ENCODE measurements at places on chromosomes 13 and 19.

- DNase-seq = no peak
Measured at GRCh38 chr13:33401238-33401637, 115.7 kb upstream of the STARD13 start.

- DNase-seq = no peak
Measured at GRCh38 chr19:48342841-48343540, 17.6 kb downstream of the EMP3 start.

DNA sequence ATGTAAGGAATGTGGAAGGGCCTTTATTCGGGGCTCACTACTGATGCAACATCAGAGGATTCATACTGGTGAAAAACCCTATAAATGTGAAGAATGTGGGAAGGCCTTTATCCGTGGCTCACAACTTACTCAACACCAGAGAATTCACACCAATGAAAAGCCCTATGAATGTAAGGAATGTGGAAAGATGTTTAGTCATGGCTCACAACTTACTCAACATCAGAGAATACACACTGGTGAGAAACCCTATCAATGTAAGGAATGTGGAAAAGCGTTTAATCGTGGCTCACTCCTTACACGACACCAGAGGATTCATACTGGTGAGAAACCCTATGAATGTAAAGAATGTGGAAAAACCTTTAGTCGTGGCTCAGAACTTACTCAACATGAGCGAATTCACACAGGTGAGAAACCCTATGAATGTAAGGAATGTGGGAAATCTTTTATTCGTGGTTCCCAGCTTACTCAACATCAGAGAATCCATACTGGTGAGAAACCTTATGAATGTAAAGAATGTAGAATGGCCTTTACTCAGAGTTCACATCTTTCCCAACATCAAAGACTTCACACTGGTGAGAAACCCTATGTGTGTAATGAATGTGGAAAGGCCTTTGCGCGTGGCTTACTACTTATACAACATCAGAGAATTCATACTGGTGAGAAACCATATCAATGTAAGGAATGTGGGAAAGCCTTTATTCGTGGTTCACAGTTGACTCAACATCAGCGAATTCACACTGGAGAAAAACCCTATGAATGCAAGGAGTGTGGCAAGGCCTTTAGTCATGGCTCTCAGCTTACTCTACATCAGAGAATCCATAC is 44.3 kb downstream of the ZNF585A start:
- DNase-seq = no peak

GRCh38 chr13:98506322-98506721 is 70.6 kb downstream of the STK24 start:
- no peak for DNase-seq

DNA sequence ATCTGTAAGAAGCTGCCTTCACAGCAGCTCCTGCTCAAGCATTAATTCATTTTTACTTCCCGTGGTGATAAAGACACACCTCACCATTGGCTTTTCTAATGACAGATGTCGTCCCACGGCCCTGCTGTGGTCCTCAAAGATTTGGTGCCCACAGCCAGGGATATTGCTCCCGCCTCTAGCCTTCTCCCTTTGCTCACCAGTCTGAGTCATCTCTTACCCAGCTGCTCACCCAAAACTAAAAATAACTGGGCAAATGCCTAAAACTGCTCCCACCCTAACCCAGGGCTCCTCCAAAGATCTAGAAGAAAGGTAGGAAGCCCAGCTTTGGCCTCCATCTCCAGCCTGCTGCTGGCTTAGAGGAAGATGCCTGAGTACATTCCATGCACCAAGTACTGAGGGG is 371.1 kb upstream of the ZNF507 start:
- DNase-seq = no peak

DNA sequence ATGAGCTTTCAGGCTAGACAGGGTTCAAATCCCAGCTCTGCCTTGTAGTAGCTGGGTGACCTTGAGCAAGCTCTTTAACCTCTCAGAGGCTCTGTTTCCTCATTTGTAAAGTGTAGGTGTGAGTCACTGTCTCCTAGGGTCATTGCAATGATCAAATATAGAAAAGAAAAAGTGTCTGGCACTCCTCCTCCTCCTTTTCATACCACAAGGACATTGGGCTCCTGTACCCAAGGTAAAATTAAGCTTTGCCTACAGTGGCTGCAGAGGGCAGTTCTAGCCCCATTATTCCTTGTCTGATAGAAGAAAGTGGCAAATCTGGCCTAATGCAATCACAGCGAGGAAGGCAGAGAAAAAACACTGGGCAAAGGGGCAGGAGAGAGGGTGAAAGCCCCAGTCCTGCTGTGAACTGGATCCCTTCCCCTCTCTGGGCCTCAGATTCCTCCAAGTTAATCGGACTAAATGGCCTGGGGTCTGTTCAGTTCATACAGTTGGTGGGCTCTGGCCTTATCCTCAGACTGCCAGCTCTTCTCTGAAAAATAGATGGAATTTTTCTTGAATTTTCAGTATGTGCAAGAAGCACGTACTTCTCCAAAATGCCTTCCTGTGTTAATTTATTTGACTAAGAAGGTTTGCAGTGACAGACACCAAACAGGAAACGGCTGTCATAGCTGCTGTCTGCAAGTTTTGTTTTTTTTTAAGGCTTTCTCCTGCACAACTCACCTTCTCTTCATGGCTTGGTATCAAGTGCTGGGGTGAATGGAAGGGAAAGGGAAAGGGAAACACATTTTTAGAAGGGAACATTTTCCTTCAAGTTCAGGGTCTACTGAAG is 35.3 kb downstream of the RGCC start:
- DNase-seq = no peak

DNA sequence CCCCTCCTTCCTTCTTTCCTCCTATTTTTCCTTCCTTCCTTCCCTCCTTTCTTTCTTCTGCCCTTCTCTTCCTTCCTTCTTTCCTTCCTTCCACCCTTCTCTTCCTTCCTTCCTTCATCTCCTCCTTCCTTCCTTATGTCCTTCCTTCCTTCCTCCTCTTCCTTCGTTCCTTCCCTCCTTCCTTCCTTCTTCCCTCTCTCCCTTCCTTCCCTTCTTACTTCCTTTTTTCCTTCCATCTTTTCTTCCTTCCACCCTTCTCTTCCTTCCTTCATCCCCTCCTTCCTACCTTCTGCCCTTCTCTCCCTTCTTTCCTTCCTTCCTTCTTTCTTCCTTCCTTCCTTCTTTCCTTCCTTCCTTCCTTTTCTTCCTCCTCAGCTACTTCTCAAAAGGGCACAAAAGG is 287.3 kb upstream of the ZNF507 start:
- DNase-seq = no peak

DNA sequence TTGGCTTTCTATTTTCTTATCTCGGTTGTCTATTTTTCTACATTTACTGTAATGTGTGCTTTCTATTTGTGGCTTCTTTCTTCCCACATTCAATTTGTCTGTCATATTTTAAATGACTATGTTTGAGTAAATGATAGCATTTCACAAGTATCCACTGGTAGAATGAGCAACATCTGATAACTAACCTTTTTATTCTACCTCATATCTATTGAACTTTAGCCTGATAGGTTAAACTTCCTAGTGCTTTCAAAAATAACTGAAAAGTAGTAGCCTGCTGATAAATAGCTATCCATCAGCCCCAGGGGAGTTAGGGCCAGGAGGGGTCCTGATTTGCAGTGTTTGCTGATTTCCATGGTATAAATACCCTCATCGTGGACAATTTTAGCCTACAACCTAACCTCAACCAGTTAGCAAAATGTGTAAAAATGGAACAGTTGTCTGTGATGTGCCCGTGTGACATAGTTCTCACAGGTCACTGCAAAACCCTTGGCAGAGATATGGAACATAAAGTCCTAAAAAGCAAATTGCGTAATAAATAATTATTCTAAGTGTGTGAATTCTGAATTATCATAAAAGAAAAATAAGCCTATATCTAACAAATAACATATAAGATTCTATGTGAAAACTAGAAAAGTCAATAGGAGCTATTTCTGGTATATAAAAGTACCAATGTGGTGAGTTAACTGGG is 32.1 kb downstream of the KCTD12 start:
- no peak for DNase-seq

DNA sequence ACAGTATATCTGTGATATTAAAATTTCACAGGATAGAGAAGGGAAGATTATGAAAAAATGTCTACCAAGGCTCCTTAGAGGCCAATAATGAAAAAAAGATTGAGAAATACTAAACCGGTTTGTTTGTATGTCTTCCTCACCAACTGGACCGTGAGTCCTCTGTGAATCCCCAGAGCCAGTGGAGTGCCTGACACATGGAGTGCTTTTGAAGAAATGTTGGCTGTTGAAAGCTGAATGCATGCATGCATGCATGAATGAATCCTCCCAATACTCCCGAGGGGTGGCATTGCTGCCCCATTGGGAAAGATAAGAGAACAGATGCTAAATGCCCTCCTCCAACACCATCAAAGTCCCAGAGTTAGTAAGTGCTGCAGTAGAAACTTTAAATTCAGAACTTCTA is 152.7 kb upstream of the SERP2 start:
- no peak for DNase-seq

GRCh38 chr13:110240352-110240751 is 66.6 kb downstream of the COL4A1 start:
- DNase-seq = no peak

GRCh38 chr13:76764916-76765315 is 121.3 kb downstream of the KCTD12 start:
- no peak for DNase-seq

GRCh38 chr13:97276862-97277269 is 54.7 kb downstream of the MBNL2 start:
- no peak for DNase-seq

DNA sequence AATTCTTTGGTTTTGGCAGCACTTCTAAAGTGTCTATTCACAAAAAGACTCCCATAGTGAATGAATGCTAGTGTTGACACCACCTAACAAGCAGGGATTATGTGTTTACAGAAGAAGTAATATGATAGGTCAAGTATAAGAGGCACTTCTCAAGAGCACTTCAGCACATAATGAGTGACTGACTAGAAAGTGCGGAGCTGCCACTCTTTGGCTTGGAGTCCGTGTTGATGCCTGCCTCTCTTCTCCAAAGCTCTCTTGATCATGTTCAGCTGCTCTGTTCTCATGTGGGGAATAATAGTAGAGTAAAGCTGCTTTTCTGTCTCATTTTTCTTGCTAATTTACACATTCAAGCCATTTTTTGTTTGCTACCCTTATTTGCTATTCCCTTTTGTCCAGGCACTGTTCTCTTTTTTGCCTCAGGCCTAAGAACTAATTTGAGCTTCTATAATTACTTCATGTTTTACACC is 22.7 kb upstream of the MAB21L1 start:
- no peak for DNase-seq

- DNase-seq = no peak
Measured at GRCh38 chr13:33375421-33375820, 89.9 kb upstream of the STARD13 start.

- no peak for DNase-seq
Measured at GRCh38 chr19:13100841-13101589, 1.6 kb downstream of the LYL1 start.

DNA sequence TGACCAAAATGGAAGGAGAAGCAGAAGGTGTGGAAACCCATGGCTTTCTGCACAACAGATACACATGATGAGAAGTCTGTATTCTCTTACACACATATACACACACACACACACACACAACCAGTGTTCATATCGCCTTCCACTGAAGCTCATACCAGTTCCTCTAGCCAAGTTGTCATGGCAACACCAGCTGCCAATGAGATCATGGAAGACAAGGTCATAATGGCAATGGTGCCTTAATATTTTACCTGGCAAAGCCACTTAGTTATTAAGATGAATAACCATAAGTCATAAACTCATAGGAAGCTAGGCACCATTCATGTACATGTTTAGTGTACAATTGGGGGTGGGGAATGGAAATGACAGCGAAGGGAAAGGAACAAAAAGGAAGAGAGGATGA is 2.6 kb upstream of the DHRS12 start:
- DNase-seq = no peak

- no peak for DNase-seq
Measured at GRCh38 chr13:46801858-46802257, 4.9 kb upstream of the ESD start.

GRCh38 chr19:48768994-48769713 is 13.8 kb downstream of the FGF21 start:
- DNase-seq = no peak

GRCh38 chr13:80048802-80049201 is 292.1 kb downstream of the SPRY2 start:
- DNase-seq = peak; percentile 29

DNA sequence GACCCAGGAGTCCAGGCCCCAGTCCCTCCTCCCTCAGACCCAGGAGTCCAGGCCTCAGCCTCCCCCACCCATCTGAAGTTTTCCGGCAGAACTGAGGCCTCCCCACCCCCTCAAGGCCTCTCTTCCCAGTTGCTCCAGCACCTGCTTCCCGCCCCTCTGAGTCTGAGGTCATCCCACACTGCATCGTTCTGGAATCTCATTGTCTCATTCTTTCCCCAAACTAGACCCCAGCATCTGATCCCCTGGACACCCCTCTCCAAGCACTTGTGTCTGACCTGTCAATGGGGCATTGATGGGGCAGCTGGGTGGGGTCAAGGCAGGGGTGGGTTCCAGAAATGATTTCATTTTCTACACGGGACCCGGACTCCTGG is 793 bp upstream of the SBK2 start:
- no peak for DNase-seq

DNA sequence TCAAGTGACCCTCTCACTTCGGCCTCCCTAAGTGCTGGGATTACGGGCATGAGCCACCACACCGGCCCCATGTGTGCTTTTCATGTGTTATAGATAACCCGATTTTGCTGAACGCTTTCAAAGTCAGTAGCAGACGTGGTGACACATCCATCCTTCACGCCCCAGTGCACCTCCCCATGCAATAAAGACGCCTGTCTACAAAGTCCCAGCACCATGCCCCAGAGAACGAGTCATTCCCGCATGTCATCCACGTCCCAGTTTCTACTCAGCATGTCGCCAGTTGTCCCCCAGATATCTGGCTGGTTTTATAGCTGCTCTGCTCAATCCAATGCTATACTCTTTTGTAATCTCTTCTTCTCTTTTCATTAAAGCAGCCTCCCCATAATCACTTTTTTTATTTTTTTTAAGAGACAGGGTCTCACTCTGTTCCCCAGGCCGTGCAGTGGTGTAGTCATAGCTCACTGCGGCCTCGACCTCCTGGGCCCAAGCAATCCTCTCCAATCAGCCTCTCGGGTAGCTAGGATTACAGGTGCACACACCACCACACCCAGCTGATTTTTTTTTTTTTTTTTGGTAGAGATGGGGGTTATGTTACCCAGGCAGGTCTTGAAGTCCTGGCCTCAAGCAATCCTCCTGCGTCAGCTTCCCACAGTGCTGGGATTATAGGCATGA is 42.5 kb downstream of the DNM2 start:
- peak; percentile 54 for DNase-seq

DNA sequence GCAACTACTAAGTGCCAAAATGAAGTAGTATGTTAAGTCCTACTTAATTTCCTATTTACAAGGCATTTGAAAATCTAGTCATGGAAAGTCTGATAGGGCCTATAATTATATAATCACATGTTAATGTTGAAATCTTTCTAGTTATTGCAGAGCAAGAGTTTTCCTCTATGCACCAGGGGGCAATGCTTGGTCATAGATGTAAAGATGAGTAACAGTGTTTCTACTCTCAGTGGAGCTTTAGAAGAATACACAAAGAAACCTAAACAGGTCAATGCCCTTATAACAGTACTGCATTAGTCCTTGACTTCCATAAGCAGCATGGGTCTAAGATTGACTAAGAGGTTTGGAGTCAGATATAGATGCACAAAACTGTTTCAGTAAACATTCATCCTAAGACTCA is 218.7 kb downstream of the KCTD12 start:
- DNase-seq = no peak
